ENCODE measurements at places on chromosomes 4 and X.

GRCh38 chr4:16253127-16253960, 27.1 kb upstream of the TAPT1 start:
- no peak overlapping the region for H3K4me3 ChIP-seq
- no peak overlapping the region for H3K27ac ChIP-seq
- H3K27me3 ChIP-seq = no peaks in the 10 kb centered on the region
- peaks cover 15% of the 10 kb centered on the region for H3K36me3 ChIP-seq
- peaks cover 2% of the 10 kb centered on the region for H3K4me1 ChIP-seq
- DNase-seq = no peak

GRCh38 chrX:139192386-139192961, 338.1 kb upstream of the F9 start:
- H3K4me1 ChIP-seq = no peaks in the 10 kb centered on the region
- no peak overlapping the region for H3K4me3 ChIP-seq
- no peak overlapping the region for H3K27ac ChIP-seq
- DNase-seq = no peak

DNA sequence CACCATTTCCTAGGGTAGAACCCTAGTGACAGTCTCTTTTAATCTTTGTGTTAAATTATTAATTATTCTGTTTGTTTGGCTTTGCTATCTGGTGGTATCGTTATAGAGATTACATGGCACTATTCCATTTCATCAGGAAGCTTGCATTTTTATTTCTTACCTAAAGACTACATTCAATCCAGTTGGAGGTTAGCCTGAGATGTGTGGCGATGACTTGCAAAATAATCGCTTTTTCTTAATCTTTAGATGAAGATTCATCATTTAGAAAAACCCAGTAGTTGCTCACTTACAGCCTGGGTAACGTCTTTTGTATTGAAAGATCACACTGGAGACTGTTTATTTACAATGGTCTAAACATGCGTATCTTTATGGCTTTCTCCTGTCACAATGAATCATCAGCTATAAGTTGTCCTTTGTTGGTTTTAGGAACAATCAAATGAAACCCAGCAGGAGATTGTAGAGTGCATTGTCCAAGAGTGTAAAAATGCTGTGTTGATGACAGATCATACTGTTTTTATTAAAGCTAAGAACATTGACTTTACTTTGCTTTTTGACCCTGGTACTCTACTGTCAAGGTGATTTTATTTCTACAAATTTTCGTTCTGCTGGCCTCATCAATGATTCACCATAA, 281.7 kb upstream of the PITX2 start:
- H3K36me3 ChIP-seq = no peaks in the 10 kb centered on the region
- H3K4me3 ChIP-seq = no peak overlapping the region
- no peak for DNase-seq
- no peaks in the 10 kb centered on the region for H3K27me3 ChIP-seq

- H3K27me3 ChIP-seq = peaks cover 11% of the 10 kb centered on the region
- DNase-seq = no peak
- H3K4me3 ChIP-seq = no peak overlapping the region
- no peaks in the 10 kb centered on the region for H3K36me3 ChIP-seq
- no peaks in the 10 kb centered on the region for H3K4me1 ChIP-seq
- H3K27ac ChIP-seq = no peak overlapping the region
These were observed 33.8 kb downstream of the NDP start for GRCh38 chrX:43939187-43939926.

GRCh38 chrX:56793112-56793430, 64.0 kb downstream of the NBDY start:
- peak overlapping the region; percentile 47 for H3K27ac ChIP-seq
- H3K36me3 ChIP-seq = no peaks in the 10 kb centered on the region
- no peak overlapping the region for H3K4me3 ChIP-seq
- no peak for DNase-seq

DNA sequence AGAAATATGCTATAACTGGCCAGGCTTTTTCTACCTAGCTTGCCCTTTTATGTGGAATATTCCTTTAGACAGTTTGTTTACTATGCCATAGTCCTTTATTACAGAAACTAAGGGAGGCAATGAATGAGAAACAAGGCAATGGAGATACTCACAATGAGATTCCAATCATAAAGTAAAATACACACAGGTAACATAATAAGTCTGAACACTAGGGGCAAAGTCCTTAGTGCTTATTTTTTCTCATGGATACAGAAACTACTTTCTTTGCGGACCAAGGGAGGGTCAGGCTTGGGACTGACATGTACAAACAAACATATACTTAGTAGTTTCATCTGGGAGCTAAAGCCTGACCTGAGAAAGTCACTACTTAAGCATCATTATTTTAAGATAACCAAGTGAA, 16.0 kb upstream of the UGT8 start:
- H3K36me3 ChIP-seq = peaks cover 2% of the 10 kb centered on the region
- no peak for DNase-seq
- peaks cover 8% of the 10 kb centered on the region for H3K27me3 ChIP-seq
- H3K4me1 ChIP-seq = no peaks in the 10 kb centered on the region
- H3K27ac ChIP-seq = no peak overlapping the region
- no peak overlapping the region for H3K4me3 ChIP-seq

DNA sequence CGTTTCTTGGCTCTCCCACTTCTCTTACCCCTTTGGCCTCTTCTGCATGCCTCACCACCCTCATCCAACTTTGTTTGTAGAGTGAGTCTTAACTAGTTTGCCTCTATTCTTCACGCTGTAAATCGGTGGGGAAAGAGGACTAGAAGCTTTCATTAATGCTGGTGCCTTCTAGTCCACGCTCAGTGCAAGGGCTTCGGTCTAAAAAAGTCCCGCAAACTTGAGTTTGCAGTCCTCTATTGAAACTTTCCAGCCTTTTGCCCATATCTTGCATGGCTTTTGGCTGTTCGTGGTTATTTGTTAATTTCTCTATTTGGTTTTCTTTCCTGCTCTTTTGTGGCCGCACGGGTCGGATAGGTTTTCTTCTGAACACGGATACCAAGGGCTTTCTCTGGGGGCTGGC, 868 bp downstream of the DACH2 start:
- no peaks in the 10 kb centered on the region for H3K36me3 ChIP-seq
- H3K4me3 ChIP-seq = peak overlapping the region; percentile 76
- peaks cover 23% of the 10 kb centered on the region for H3K27me3 ChIP-seq
- no peak for DNase-seq
- peaks cover 13% of the 10 kb centered on the region for H3K4me1 ChIP-seq
- H3K27ac ChIP-seq = no peak overlapping the region

DNA sequence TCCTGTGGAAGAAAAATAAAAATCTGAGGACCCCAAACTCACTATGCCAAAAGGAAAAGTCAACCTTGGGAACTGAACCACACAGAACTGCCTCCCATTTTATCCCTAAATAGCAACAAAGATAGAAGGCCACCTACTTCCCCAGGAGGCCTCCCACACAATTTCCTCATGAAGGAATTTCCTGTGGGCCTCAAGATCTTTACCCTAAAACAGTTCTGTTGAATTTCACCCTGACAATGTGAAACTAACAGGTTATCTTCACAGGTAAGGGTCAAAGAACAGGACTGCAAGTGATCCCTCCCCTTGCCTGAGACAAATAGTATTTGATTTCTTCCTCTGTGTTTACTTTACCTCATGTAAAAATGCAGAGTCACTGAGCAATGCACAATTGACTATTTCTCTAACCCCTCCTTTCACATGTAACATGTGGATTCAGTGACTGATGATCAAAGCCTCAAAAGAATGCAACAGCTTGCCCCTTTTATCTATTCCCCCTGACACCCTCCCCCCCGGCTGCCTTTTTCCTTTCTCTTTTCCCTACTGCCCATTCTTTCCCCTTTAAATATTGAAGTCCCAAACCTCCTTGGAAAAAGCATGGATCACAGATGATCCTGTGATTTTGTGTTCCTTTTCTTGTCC, 33.3 kb downstream of the MEPE start:
- no peak for DNase-seq
- no peak overlapping the region for H3K4me3 ChIP-seq
- no peak overlapping the region for H3K27ac ChIP-seq
- H3K4me1 ChIP-seq = no peaks in the 10 kb centered on the region
- no peaks in the 10 kb centered on the region for H3K36me3 ChIP-seq

DNA sequence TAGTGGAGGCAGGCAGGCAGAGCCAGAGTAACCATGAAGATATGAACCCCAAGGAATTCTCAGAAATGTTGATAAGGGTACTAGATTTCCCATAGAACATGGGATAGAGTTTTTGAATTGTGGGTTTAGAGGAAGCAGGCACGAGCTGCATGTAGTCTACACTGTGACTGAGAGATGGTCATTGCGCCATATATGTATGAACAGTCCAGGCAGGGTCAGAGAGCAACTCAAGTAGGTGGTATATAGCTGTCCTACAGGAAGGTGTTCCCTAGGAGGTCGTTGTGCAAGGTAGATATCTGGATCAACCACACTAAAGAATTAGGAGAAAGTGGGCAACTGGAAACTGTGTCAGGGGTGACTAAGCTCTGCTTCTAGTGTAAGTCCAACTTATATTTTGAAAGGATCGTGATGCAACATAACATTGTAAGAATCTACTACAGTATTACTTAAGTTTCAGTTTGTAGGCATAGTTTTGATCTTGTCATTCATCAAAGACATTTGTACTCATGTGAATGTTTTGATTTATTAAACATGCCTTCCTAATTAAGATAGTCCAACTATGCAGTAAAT, 94.6 kb downstream of the HPGD start:
- H3K27me3 ChIP-seq = no peaks in the 10 kb centered on the region
- H3K27ac ChIP-seq = no peak overlapping the region
- H3K4me3 ChIP-seq = no peak overlapping the region
- H3K4me1 ChIP-seq = peaks cover 3% of the 10 kb centered on the region
- DNase-seq = no peak
- H3K36me3 ChIP-seq = peaks cover 2% of the 10 kb centered on the region

DNA sequence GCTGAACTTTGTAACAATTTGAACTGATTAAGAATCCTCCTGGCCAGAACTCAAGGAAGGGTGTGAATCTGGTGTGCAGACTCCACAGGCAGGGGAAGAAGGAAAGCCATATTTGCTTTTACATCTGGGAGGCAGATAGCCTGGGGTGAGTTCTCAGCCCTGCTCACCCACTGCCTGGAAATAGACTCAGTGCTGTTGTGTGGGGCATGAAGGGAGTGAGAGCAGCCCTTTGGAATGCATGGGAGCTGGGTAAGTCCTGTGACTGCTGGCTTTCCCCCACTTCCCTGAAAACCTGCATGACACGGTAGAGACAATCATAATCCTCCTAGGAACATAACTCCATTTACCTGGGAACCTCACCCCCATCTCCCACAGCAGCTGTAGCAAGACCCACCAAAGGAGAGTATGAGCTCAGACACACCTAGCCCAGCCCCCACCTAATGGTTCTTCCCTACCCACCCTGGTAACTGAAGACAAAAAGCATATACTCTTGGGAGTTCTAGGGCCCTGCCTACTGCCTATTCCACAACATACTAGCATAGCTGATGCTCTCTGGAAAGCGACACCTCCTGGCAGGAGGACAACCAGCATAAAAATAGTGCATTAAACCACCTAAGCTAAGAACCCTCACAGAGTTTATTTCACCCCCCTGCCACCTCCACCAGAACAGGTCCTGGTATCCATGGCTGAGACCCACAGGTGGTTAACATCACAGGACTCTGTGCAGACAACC, 59.3 kb upstream of the UBQLN2 start:
- no peak for DNase-seq
- H3K27ac ChIP-seq = no peak overlapping the region
- H3K4me1 ChIP-seq = peaks cover 2% of the 10 kb centered on the region
- H3K4me3 ChIP-seq = no peak overlapping the region

DNA sequence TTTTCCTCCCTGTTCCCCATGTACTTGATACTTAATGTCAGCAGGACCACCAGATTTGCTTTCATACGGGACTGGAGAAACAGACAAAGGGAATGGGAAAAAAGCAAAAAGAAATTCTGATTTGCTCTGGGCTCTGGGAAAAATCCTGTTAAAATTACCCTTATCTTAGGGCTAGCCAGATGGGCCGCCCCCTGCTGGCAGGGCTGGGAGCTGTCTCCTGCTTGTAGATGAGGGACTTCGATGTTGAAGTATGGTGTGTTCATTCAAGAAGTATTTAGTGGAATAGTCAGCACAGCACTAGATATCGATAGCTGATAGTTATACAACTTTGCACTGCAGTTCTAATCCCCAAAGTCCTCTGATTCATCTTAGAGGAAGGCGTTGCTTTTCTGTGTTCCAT, 45.8 kb downstream of the BCORL1 start:
- peak; percentile 36 for DNase-seq
- no peaks in the 10 kb centered on the region for H3K36me3 ChIP-seq
- peaks cover 4% of the 10 kb centered on the region for H3K4me1 ChIP-seq
- no peaks in the 10 kb centered on the region for H3K27me3 ChIP-seq
- H3K27ac ChIP-seq = no peak overlapping the region
- H3K4me3 ChIP-seq = no peak overlapping the region

DNA sequence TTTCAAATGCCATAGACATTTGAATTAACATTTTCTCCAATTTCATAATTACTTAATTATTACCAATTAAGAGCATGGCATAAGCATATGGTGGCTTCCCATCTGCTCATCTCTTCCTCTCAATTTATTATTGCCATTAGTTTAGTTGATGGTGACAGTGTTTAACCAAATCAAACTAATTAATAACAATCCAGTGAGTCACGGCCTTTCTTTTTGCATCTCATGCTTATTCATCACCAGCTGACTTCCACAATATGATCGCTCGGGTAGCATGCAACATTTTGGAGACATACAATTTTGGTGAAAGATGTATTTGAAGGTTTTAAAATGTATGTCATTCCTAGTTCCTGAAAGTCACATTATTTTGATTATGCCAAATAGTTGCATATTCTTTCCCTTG, 172.8 kb upstream of the TACR3 start:
- no peak overlapping the region for H3K27ac ChIP-seq
- no peak overlapping the region for H3K4me3 ChIP-seq
- no peaks in the 10 kb centered on the region for H3K27me3 ChIP-seq
- H3K4me1 ChIP-seq = no peaks in the 10 kb centered on the region
- H3K36me3 ChIP-seq = no peaks in the 10 kb centered on the region
- no peak for DNase-seq

DNA sequence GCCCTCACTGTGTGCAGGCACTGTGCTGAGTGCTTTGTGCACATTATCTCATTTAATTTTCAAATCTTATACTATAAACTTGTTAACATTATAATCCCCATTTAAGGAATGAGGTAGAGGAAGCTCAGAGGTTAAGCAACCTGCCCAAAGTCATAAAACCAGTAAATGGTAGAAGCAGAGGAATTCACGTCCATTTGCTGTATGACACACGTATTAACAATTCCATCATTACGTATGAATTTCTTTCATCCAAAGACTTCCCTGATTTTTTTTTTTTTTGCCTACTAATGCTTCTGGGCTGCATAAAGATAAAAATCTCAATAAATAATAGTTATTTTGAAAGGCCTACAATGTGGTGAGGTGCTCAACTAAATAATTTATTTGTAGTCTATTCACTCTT, 64.5 kb upstream of the H2AZ1 start:
- no peak overlapping the region for H3K27ac ChIP-seq
- no peak for DNase-seq
- peaks cover under 1% of the 10 kb centered on the region for H3K27me3 ChIP-seq
- no peak overlapping the region for H3K4me3 ChIP-seq
- no peaks in the 10 kb centered on the region for H3K4me1 ChIP-seq
- peaks cover 2% of the 10 kb centered on the region for H3K36me3 ChIP-seq

- H3K27me3 ChIP-seq = no peaks in the 10 kb centered on the region
- no peaks in the 10 kb centered on the region for H3K36me3 ChIP-seq
- no peak for DNase-seq
- no peak overlapping the region for H3K27ac ChIP-seq
- peaks cover 2% of the 10 kb centered on the region for H3K4me1 ChIP-seq
These were observed 159.3 kb downstream of the PTCHD1 start for GRCh38 chrX:23493941-23494374.
